Testis (tissue), 5 donors: ENCODE measurements at places on chromosomes 16 and 17. TPM values are rescaled to one million over a fixed set of nuclear protein-coding genes. Genes with fewer than 3 reads are reported as not detected.

Gene CSH2
- not detected for total RNA-seq

GRCh38 chr17:1732833-1733321 is 8.4 kb downstream of the WDR81 start:
- no peak for DNase-seq

Gene CCDC200
- 147 TPM for total RNA-seq

DNA sequence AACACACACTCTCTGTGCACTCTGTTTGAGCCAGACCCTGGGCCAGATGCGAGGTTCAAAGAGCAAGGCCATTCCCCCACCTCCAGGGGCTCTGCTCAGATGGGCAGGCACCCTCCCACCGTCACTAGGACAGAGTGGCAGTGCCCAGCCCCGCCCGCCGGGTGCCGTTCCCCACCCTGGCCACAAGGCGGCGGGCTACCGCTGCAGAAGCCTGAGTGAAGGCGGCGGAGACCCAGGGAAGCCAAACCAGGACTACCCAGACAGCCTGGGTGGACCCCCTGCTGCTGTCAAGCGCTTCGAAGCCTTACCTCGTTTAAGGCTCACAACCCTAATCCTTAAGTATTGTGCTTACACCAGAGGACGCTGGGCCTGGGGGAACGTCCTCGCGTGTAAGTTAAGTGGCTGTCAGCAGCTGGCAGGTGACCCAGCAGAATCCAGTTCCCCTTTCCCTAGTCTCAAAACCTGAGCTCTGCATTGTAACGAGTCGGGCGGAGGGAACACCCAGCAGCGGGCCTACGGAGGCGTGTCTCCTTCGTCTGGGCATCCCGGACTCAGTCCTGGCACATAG is 4.5 kb downstream of the ARHGAP27 start:
- DNase-seq, result peak; percentile 78

GRCh38 chr17:40427002-40427491 is 9.4 kb upstream of the TOP2A start:
- DNase-seq, result no peak

Gene FOXJ1
- 29.4 TPM for total RNA-seq

DNA sequence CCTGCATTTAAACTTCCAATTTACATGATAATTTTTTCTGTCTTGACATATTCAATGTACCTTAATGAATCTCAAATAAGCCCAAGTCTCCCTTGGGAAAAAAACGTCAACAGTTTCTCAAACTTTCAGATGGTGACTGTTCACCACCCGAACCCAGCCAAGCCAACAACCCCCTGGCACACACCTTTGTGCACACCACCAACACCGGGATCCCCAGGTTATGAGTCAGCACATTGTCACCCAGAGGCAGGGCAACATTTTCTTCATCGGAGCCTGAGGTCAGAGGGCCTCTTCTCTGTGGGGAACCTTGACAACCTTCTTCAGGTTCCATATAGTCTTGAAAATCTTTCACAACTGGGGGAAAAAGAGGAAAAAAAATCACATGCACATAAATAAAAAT is 15.5 kb downstream of the DYNC1LI2 start:
- no peak for DNase-seq

GRCh38 chr17:41354536-41354935 is 3.9 kb upstream of the KRT33A start:
- no peak for DNase-seq

- no peak for DNase-seq
Measured at GRCh38 chr16:55682086-55682485, 26.3 kb downstream of the SLC6A2 start.

- no peak for DNase-seq
Measured at GRCh38 chr17:47644324-47644723, 5.4 kb upstream of the KPNB1 start.

GRCh38 chr17:80893604-80894438 is 97.8 kb upstream of the CHMP6 start:
- DNase-seq, result no peak

- DNase-seq, result no peak
Measured at GRCh38 chr17:41814195-41814594, 1.4 kb downstream of the FKBP10 start.

Gene ABCC11
- 6.8 TPM for total RNA-seq

GRCh38 chr16:70594569-70594968 is 51.8 kb upstream of the IL34 start:
- DNase-seq, result peak; percentile 90

- no peak for DNase-seq
Measured at GRCh38 chr17:28258347-28258887, 60.6 kb upstream of the TMEM97 start.

- no peak for DNase-seq
Measured at GRCh38 chr17:35998018-35998545, 3.3 kb downstream of the CCL15 start.

Gene ARHGAP44
- 11.3 TPM for total RNA-seq

Gene SP6
- 0.43 TPM for total RNA-seq

DNA sequence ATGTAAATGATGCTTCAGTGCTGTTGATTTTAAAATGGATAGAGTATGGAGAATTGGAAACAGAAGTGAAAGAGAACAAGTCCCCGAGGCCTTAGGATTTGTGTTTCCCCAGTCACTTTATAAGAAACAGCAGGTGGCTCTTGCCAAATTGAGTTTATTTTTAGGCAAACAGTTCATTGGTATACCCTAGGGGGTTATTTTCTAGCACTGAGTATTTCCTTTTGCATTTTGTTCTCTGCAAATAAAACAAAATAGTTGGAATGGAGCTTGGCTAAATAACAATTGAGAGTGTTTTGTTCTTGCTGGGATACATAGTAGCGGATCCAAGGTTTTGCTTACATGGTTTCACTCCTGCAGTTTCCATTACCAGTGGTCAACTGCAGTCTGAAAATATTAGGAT is 591.1 kb upstream of the C16orf82 start:
- DNase-seq, result no peak

Gene TM4SF5
- total RNA-seq, result 1.5 TPM

DNA sequence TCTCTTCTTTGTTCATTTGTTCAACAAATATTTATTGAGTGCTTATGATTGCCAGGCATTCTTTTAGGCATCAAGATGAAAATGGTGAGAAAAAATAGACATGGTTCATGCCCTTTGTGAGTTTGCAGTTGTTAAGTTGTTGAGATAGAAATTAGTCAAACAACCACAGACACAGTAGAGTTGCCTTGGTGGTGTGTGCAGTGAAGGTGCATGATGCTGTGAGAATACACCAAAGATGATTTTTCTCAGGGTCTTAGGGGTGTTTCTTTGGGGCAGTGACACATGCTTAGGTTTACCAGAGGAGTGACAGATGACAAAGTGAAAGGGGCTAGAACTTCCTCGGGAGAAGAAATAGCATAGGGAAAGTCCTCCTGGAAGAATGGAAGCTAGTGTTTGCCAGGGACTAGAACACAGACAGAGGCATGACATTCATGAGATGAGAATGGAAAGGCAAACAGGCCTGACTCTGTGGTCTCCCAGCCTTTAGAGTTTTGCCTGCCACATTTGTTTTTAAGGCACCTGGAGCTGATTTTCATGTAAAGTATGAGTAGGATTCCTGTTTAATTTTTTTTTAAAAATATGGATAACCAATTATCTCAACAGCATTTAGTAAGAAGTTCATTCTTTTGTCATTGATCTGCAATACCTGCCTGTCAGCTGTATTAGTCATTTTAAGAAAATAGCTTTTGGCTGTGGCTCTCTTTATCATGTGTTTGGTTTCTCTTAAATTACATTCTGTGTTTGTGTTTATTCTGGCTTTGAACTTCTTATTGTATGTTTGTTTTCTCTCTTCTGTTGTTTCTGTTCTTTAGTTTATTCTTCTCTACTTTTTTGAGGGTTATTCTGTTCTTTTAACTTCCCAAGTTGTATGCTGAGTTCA is 36.6 kb downstream of the CYLD start:
- no peak for DNase-seq

Gene TMEM114
- total RNA-seq, result not detected

- no peak for DNase-seq
Measured at GRCh38 chr17:19574956-19575355, 41.3 kb downstream of the SLC47A1 start.

GRCh38 chr16:72179204-72179970 is 7.4 kb upstream of the PMFBP1 start:
- no peak for DNase-seq

- DNase-seq, result peak; percentile 77
Measured at GRCh38 chr17:2709183-2709661, 2.3 kb downstream of the CLUH start.

Gene KRTAP2-3
- total RNA-seq, result not detected

GRCh38 chr17:77606865-77607210 is 351.7 kb upstream of the TNRC6C start:
- DNase-seq, result no peak

GRCh38 chr16:81005610-81006161 is 999 bp downstream of the CMC2 start:
- peak; percentile 20 for DNase-seq

DNA sequence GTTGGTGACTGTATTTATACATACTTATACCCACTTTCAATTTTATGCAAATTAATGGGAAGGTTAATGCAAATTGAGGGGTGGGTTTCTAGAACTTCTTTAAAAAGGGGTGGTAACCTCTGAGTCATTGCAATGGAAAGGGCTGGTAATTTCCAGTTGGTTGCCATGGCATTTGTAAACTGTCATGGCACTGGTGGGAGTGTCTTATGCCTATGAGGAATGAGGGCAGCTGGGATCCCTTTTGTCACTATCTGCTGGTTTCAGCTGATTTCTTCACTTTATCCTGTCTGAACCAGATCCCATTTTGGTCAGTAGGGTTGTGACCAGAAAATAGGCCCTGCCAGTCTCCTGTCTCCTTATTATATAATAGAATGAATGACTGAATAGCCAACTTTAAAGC is 1006.7 kb upstream of the GOT2 start:
- DNase-seq, result no peak

DNA sequence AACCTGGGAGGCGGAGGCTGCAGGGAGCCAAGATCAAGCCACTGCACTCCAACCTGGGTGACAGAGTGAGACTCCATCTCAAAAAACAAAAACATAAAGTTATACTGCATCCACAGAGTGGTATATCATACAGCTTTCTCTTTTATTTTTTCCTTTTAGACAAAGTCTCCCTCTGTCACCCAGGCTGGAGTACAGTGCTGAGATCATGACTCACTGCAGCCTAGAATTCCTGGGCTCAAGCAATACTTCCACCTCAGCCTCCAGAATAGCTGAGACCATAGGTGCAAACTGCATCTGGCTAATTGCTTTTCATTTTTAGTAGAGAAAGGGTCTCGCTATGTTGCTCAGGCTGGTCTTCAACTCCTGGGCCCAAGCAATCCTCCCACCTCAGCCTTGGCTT is 10.0 kb upstream of the COPRS start:
- DNase-seq, result no peak

GRCh38 chr16:3878610-3879009 is 1.9 kb downstream of the CREBBP start:
- DNase-seq, result peak; percentile 17

DNA sequence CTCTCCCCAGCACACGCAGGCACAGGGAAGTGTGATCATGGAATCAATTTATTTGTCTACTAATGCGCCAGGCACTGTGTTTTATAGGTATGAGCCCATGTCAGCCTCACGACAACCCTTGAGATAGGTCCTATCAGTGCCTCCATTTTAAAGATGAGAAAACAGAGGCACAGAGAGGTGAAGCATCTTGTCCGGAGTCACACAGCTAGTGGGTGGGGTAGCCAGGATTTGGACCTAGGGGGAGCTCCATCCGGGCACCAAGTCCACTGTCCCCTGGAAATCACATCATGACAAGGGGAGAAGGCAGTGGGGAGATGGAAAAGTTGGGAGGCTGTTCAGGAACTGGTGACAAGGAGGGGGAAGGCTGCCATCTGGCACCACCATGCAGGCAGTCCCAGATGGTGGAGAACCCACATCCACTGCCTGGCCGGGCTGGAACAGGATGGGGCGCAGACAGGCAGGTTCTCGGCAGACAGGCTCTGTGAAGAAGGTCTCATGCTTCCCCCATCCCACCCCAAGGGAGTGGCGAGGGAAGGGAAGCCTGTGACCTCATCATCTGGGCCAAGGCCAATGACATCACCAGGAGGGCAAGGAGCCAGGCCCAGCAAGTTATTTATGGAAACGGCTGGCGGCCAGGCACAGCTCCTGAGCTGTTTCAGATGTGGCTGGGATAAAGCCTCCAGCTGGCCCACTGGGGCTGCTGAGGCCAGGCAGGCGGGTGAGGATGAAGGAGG is 126.0 kb upstream of the SDK2 start:
- peak; percentile 84 for DNase-seq

DNA sequence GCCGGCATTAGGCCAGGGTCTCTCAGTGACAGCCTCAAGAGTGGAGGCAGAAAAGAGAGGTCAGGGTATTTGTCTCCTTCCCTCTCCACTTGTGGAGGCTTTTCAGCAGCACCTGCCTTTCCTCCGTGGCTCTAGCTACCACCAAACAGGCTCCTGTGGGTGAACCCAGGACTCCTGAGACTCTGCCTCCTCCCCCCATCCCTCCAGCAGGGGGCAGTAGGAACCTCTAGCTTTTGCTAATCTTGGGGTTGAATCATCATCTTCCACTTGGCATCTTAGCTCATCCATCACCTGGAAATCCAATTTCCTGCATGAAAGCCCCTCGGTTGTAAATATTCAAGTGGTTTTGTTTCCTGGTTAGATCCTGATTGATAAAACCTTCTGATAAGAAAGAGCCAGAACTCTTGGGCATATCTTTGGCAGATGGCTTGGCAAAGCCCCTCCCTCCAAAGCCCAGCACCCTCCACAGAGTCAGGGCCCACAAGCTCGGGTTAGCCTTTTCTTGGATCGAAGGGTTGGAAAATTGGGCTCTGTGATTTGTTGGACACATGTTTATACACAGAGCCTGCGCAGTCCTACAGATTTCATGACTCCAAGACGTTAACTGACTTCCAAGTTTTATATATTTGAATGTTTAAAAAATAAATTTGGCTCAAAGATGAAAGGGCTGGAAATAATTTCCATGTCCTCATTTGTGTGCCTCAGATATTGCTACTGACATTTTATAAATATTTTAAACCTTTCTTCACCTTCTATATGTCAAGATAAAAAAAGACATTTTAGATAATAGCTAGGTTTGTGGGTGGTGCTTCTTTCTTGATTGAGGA is 322.1 kb downstream of the MAP2K4 start:
- DNase-seq, result no peak

DNA sequence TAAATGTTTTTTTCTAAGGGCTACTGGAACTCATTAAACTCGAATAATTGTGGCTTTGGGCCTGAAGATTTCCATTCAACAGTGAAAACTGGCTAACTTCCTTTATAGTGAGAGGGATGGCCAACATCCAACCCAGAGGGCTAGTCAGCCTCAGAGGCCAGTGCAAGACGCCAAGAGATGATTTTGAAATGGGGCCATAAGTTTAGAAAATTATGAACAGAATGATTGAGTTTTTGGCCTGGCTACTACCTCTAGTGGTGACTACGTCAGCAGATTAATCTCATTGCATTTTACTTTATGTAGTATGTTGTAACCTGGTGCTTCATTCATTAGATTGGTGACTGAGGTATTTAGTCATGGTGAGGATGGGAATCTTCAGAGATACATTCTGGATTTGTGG is 28.4 kb downstream of the HAPSTR1 start:
- DNase-seq, result peak; percentile 39

- no peak for DNase-seq
Measured at GRCh38 chr17:32771396-32771795, 105.5 kb downstream of the MYO1D start.
